ENCODE measurements at places on chromosomes 7 and 10.

- DNase-seq: no peak
Measured at GRCh38 chr10:51340845-51341610, 266.7 kb downstream of the PRKG1 start.

DNA sequence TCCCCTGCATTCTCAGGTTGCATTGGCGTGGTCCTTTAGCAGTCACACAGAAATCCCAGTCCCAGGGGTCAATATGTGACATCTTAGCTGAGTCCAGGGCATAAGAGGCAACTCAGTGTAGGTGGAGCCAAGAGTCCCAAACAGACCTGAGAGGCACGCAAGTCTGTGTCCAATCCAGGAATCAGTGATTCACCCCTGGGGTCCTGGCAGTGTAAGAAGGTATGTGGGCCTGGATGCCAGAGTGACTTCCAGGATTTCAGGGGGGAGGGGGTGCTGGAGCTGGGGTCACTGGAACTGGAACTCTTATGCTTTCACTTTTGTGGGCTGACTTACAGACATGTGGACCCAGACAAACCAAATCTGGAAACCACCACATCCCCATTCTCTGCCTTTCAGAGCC lies 26.8 kb downstream of the FRMPD2 start:
- DNase-seq: no peak

DNA sequence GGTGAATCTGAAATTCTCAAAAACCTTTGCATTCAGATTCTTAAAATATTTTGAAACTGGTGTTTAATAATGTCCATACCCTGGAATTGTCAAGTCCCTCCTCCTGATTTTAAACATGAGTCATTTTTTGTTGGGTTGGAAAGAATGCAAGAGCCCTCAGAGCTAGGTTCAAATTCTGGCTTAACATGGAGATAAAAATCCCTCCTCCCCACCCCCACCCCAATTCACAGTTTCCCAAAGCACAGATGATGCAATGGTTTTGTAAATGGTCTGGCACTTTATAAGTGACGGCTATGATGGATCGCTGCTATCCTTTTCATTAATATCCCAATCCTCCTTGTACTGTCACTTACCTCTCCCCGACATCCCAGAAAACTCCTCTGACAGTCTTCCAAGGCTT lies 332.8 kb downstream of the PLXNA4 start:
- no peak for DNase-seq

DNA sequence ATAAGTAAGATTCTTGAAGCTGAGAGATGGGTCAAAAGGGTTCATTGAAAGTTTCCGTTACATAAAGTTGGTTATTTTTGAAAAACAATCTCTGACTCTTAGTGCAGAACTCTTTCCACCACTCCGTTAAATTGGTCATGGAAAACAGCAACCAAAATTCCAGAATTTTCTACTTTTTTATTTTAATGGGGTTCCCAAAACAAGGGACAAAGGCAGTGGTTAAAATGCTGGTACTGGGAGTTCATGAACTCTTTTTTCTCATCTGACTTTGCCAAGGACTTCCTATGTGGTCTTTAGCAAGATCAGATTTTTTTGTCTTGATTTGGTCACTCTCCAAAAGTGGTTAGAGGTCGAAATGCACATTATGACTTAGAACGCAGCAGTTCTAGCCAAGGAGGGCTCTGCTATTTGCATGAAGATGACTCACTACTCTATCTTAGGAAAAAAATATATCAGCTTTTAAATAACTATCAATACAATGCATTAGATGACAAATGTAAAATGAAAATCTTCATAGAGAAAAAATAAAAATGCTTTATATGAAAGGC lies 145.7 kb downstream of the REEP3 start:
- no peak for DNase-seq

DNA sequence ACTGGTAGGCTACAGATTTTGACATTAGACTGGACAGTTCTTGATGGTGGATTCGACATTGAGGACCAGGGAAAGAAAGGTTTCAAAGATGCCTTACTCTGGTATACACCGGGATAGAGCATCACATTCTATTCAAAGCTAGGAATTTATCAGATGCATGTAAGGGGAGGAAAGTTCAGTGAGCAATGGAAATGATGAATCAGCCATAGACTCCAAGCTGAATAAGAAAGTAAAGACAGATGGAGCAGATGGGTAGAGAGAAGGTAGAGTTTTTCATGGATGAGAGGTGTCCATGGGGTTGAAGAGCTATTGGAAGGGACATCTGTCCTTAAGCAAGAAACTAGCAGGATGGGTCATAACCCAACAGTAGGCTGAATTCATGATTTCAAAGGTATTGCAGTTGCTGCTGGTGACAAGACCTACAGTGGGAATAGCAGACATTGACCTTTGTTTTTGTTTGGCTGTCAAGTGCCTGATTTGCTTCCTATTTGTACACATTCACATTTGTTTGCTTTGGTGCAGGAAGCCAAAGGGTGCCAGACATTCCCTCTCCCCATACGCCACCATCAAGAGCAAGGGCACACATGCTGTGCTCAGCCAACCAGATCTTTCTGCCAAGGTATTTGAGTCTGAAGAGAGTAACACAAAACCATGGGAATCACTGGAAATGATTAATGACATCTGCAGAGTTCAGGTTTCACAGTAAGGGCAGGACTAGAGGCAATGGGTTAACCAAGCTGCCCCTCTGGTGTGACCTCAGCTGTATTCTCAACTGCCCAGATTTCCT lies 8.6 kb upstream of the CACUL1 start:
- no peak for DNase-seq

- DNase-seq: no peak
Measured at GRCh38 chr7:149325248-149325647, 63.3 kb downstream of the ZNF783 start.

GRCh38 chr10:23432639-23433038 lies 6.2 kb upstream of the OTUD1 start:
- no peak for DNase-seq

DNA sequence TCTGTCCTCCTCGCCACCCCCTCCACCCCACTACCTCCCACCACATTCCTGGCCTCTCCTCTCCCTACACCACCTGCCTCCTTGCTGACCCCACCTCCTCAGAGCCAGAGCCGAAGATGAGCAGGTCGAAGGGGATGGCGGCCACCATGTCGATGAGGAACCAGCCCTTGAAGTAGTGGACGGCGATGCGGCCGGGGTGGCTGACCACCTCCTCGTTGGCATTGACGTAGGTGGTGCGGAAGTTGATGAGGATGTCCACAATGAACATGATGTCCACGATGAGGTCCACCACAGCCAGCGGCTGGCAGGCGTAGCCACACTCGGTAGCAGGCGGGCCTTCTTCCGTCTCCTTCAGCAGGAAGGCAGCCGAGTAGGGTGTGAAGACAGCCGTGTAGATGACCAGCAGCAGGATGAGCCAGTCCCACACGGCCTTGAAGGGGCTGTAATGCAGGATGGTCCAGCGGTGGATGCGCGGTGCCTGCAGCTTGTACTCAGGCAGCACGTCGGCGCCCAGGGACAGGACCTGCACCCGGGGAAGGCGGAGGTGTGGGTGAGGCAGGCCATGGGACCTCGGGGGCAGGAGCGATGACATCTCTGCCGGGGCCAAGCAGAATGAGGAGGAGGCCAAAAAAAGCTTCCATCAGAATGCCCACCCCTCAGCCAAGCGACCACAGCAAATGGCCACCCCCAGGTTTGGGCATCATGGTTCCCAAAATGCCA lies 25.6 kb downstream of the KCNH2 start:
- no peak for DNase-seq

DNA sequence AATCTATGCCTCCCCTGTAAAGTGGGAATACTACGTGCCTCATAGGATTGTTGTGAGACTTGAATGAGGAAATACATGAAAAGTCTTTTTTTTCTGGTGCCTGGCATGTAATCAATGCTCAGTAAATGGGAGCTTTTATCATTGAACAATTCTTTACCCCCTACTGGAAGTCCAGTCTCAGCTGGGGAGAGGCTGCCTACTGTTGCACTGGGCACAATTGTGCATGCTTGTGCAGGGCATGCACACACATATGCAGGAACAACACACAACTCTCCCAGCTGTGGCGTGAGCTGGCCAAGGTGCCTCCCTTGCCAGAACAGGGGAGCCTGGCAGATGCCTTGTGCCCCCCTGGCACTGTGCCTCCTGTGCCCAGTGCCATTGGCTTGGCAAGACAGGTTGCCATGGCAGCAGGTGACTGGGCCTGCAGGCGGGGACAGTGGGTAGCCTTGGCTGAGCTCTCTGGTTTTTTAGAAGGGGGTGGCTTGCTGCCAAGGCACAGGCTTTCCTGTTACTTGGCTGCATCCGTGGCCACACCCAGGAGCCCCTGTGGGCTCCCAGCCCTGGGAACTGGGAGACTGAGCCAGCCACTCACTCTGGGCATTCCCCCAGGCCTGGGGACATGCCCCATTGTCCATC lies 16.1 kb upstream of the PALD1 start:
- DNase-seq: peak; percentile 72

- DNase-seq: no peak
Measured at GRCh38 chr7:42939457-42940240, 7.5 kb downstream of the MRPL32 start.

- no peak for DNase-seq
Measured at GRCh38 chr7:132398253-132398925, 177.9 kb downstream of the PLXNA4 start.

DNA sequence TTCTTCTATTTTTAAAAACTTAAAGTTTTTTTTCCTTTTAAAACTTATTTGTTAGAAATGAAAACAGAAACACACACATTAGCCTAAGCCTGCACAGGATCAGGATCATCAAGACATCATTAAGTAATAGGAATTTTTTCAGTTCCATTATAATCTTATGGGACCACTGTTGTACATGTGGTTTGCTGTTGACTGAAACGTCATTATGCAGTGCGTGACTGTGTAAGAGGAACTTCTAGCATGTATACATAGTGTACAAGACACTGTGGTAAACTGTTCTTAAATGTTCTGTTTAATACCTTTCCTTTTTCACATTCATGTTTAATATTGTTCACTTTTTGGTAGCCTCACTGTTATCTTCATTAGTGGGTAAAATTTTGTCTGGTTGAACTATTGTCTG lies 12.1 kb downstream of the ENTPD7 start:
- DNase-seq: no peak

- DNase-seq: no peak
Measured at GRCh38 chr7:150668472-150668911, 17.0 kb upstream of the GIMAP2 start.

DNA sequence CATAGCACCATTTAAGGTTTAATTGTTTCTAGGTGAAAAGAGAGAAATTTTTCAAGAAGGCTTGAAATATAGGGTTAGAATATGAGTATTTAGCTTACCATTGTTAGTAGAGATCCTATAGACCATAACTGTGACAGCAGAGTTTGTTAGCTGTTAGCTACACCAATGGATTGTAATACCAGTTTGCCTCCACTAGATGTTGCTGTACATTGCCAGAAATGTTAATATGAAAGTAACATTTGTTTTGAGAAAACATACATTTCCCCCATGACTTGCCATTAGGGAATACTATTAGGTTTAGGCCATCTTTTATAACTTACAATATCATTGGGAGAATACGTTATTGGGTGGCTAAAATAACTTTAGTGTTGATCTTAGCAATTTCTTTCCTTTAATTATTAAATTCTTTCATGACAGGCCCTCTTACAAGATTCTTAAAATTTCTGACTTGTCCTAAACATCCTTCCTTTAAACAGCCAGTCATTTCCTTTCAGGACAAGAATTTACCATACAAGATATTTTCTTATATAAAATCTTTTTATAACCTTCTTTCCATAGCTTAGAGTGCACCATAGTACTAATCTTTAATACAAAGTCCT lies 39.5 kb downstream of the ZNF117 start:
- DNase-seq: no peak

GRCh38 chr10:28387140-28387539 lies 84.3 kb upstream of the MPP7 start:
- DNase-seq: no peak

DNA sequence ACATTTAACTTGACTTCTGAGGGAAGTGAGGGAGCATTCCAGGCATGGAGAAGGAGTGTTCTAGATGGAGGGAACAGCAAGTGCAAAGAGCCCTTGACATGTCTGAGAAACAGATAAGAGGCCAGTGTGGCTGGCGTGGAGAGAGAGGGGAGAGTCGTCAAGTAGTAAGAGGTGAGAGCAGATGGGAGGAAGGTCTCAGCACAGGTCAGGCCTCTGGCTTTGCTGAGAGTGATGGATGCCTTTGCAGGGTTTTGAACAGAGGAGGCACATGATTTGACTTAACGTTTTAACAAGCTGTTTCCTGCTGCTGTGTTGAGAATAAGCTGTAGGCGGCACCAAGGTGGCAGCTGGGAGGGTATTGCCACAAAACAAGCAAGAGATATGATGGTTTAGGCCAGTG lies 97.2 kb downstream of the KAT6B start:
- DNase-seq: no peak

GRCh38 chr10:71266147-71266917 lies 52.7 kb upstream of the SLC29A3 start:
- no peak for DNase-seq

- DNase-seq: no peak
Measured at GRCh38 chr10:26799342-26799741, 61.4 kb downstream of the ABI1 start.

DNA sequence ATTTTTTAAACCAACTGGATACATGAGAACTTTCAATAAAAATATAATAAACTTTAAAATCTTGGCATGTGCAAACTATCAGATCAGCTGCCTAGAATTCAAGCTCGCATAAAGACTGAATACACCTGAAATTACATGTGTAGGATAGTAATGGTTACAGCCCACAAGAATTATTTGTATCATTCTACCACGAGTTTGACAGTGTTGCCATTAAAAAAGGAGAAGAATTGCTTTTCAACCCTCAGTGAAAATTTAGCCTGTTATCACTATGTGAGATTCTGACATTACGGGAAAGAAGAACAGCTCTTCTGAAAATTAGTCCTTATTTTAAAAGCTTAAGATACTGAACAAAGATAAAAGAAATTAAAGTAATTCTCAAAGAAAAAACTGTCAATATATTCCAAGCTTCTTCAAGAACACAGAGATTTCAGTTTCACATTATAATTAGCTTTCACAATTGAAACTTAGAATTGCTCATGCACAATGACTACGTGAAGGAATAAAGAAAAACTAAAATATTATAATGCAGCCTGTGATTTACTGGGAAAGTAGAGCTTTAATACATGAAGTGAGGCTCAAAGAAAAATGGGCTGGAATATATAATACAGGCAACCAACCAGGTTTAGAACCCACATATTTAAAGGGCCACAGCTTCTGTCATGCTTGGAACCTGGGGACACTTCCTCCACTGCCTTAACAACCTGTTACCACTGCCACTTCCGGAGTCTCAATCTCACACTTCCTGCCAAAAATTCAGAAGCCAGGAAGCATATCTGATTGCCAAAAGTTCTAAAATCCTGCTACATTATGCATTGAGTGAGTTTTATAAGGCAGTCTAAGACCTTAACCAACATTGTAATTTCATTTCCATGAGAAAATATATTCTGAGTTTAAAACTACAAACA lies 23.2 kb downstream of the TPK1 start:
- no peak for DNase-seq

DNA sequence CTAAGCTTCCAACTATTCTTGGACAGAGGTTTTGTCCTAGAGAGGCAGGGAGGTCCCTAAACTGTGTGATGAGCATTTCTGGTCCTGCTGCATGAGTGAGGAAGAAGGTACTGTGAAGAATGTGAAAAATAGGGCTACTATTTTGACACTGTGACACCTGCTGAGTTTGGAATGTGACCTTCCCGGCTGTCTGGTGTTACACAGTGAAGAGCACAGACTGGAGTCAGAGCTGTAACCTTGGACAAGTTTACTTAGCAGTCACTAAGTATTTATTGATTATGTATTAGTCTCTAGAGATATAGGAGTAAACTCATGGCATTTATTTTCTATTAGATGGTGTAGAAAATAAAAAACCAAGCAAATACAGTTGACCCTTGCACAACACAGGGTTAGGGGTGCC lies 12.3 kb downstream of the GOLGA7B start:
- no peak for DNase-seq

GRCh38 chr7:55575098-55575497 lies 2.8 kb upstream of the VOPP1 start:
- DNase-seq: no peak

- no peak for DNase-seq
Measured at GRCh38 chr7:94042381-94042780, 38.2 kb upstream of the BET1 start.

All from nucleus accumbens (tissue), 56 donors.